KBM-7 (cell line): ENCODE measurements at places on chromosomes 6 and 20.

DNA sequence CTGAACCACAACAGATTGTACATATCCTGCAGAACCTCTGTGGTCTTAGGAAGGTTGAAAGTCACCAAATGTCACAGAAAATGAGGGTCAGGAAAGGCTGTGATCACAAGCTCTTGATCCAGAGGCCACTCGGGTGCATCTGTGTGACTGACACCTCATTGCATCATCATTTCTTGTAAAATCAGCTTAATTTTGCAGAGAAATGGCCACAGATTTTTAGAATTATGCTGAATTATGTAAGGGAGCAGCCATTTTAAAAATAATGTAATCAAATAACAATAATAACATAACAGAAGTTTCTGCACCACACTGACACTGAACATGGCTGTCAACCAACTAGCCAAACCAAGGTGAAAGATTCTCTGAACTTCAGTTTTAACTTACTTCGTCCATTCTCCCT is 32.5 kb upstream of the PRND start:
- no peak for DNase-seq

GRCh38 chr6:18245642-18246041 is 18.7 kb downstream of the DEK start:
- DNase-seq: no peak

DNA sequence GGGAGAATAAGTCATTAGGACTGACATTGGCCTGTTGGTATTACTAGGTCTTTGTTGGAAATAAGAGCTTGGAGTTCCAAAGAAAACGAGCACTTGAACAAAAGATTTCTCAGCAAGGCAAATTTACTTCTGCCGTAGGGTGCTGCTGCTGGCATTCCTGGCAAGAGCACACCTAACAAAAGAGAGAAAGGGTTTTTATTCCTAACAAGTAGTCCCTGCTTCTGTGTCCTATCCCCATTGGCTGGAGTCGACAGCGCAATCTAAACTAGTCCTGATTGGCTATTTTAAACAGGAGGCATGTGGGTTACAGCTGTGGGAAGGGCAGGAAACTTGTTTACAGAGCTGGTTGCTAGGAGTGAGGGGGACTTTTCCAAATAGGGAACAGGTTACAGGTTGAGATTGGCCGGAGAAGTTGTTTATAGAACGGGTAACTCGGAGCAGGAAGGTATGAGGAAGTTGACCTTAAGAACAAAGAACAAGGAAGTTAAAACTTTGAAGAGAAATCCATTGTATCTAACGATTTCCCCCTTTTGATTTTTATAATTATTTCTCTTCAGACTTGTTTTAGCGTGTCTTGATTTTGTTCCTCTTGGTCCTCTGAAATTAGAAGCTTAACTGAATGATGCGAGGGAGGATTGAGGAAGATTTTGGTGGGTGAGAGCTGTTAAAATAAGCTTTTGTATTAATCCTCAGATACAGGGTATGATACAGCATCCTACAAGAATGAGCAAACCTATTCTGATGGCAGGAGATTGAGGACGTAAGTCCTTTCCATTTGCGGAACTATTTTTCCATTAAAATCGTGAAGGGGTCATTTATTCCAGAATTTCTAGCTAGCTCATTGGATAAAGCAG is 3.4 kb upstream of the ZNFX1 start:
- DNase-seq: peak; percentile 90

DNA sequence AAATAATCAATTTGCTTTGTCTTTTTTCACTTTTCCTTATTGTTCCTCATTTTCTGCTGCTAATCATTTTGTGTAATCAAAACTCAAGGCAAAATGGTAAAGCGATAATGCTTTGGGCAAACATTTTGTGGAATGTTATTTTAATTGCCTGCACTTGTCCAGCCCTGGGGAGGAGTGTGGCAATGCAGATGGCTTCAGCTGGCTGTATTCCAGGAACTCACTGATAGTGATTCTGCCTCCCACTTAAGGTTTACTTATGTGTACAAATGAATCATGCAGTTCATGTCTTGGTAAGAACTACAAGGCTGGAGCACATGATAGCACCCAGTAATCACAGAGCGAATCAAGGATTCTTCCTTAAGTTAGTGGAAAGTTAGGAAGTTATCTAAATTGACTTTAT is 107.8 kb downstream of the COL19A1 start:
- DNase-seq: no peak

DNA sequence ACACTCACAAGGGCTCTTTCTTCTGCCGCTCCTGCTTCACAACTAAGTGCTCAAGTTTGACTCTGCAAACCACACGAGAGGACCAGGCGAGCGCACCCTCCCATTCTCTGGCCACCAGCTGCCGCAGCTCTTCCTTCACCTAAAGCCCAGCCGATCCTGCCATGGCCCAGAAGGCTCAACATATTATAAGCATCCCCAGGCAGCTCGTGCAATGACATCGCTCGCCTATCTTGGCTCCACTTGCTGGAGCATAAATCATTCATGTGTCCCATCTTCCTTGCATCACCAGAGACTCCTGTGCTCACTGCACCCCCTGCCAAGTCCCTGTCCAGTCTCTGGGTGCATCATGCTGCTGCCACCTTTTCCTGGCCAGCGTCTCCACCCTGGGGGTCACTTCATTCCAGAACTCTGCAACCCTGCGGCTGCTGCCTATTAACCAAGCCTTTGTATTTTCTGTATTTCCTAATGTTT is 59.0 kb downstream of the PSMG4 start:
- no peak for DNase-seq

DNA sequence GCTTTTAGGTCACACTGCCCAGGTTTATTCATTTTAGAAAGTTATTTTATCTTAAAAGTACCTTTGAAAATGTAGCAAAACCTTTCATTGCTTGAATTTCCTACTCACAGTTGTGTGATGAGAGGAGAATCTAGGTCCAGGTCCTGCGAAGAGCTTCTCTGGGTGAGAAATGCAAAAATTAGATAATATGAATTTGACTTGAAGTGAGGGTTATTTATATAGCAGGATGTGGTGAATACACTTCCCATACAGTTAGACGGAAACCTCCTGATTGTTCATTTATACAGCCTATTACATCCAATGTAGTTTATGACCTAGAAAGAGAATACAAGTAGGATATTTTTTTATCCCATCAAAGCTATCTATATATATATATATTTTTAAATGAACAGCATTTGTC is 30.5 kb downstream of the CDKAL1 start:
- peak; percentile 61 for DNase-seq

- no peak for DNase-seq
Measured at GRCh38 chr6:54903884-54904283, 57.3 kb downstream of the FAM83B start.

GRCh38 chr20:47423586-47423985 is 67.1 kb upstream of the ZMYND8 start:
- DNase-seq: no peak

DNA sequence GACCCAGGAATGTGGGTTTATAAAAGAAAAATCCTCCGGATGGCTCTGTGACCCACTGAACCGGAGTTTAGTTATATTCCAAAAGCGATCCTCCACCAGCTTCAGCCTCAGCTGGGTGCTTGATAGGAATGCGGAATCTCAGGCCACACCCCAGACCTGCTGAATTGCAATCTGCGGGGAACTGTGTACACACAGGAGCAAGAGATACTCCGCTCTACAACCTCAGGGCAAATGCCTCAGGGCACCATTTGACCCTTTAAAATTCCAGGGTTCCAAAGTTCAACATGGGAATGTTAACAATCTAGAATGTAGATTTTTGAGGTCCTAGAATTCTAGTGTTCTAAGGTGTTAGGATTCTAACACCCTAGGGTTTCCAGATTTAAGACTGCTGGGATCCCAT is 10.8 kb downstream of the BPIFA2 start:
- no peak for DNase-seq

- no peak for DNase-seq
Measured at GRCh38 chr20:25527949-25528348, 57.4 kb downstream of the NINL start.
